Pulmonary artery endothelial cell (primary cell): ENCODE measurements at places on chromosomes 12 and 14.

DNA sequence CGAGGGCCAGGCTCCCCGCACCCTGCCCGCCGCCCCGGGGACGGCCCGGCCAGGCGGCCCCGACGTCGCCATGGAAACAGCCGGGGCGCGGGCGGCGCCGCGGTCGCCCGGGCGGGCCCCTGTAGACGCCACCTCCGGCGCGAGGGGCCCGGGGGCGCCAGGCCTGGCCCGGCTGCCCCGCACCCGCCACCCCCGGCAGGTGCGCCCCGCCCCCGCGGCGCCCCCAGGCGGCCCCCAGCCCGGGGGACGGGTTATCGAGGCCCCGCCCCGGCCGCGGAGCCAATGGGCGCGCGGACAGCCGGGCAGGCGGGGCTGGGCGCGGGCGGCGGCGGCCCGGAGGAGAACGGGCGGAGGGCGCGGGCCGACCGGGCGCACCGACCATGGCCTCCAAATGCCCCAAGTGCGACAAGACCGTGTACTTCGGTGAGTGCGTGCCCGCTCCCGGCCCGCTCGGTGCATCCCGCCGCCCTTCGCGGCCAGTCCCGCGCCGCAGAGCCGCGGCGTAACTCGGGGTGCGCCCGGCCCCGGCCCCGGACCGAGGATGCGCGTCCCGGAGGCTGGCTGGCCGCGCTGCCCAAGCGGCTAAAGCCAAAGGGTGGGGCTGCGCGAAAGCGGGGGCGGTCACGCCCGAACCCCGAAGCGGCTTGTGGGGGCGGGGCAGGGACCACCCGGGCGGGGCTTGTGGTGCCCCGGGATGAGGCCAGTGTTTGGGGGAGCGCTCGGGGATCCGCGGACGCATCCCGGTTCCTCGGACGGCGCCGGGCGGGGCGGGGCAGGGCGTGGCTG, at the start of gene CRIP2:
TSS of gene CRIP2 (plus strand) at position 339 of the 786 bp plus-strand sequence. CDS start at position 381, 42 bp downstream.
- DNase-seq, result no peak

DNA sequence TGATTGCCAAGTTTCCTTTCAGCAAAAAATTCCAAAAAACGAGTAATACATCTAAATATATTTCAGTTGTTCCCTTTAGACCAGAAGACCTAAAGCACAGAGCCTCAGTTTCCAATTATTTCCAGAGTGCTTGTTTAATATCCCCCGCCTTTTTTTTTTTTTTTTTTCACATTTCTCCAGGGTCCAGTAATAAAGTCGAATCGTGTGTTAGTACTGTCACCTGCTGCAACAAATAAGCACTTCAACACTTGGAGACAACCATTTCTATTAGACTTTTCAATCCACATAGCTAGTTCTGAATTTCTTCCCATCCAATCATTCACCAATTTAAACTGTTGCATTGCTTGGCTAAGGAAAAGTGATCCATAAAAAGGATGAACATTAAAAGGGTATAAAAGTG, 13.6 kb downstream of the PDE6H start:
- no peak for DNase-seq

GRCh38 chr14:64654246-64654900, 49.9 kb upstream of the PLEKHG3 start:
- DNase-seq, result peak; percentile 13

DNA sequence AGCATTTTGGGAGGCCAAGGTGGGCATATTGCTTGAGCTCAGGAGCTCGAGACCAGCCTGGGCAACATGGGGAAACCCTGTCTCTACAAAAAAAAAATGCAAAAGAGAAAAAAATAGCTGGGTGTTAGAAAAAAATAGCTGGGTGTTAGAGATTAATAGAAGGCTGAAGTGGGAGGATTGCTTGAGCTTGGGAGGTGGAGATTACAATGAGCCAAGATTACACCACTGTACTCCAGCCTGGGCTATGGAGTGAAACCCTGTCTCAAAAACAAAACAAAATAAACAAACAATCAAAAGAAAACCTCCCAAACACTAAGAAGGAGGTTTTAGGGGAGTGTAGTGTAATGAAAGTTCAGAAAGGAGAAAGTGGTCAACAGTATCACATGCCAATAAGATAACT, 202.1 kb downstream of the FLRT2 start:
- no peak for DNase-seq

GRCh38 chr14:95504135-95505029, 12.1 kb downstream of the SYNE3 start:
- no peak for DNase-seq

- DNase-seq, result no peak
These were observed 268.2 kb downstream of the SNAPC1 start for GRCh38 chr14:62030387-62030786.

- DNase-seq, result no peak
These were observed 5.7 kb upstream of the NKX2-8 start for GRCh38 chr14:36588119-36588518.

DNA sequence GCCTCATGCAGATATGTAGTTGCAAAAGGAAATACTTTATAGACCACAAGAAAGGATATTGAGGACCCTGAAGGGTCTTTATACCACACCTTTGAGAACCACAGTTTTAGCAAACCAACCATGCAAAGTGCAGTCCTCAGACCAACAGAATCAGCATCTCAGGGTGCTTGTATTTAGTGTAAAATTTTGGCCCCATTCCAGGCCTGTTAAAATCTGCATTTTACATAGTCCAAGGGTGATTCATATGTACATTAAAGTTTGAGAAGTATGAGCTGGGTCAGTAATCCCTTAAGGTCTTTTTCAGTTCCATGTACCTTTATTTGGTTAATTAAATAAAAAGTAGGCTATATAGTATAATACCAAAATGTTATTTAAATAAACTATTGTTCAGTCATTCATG, 91.2 kb downstream of the WNK1 start:
- DNase-seq, result no peak

DNA sequence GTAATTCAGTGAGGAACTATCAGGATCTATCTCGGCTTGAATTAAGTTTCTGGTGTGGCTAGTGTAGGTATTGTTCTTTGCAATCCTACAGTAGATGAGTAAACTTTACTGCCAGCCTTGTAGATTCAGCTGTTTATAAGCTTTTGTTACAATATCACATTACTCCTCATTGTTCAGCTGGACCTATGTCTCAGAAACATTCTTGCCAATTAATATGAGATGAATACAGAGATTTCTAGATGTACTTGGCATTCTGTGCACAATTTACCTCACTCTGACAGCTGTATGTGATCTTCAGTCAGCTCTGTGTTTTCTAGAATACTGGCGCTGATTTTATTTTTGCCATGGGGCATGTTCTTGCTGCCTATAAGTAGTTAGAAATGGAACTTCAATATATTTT, 55.7 kb downstream of the METTL25 start:
- DNase-seq, result no peak

DNA sequence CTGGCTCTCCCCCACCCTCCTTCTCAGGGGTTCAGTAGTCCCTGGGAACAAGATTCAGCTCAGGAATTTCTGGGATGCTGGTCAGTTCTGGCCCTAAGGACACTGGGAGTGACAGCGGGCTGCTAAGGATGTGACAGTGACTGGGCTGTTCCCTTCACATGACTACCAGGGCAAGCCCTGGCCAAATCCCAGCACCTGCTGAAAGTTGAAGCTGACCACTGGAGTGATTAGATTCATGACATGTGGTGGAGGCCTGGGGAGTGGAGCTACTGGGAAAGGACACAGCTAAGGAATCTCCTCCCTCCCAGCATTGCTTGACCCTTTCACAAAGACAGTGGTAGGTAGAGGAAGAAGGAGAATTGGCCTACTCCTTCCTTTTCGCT, 204.9 kb downstream of the DAD1 start:
- no peak for DNase-seq

GRCh38 chr12:89693639-89694202, 14.9 kb downstream of the ATP2B1 start:
- no peak for DNase-seq

DNA sequence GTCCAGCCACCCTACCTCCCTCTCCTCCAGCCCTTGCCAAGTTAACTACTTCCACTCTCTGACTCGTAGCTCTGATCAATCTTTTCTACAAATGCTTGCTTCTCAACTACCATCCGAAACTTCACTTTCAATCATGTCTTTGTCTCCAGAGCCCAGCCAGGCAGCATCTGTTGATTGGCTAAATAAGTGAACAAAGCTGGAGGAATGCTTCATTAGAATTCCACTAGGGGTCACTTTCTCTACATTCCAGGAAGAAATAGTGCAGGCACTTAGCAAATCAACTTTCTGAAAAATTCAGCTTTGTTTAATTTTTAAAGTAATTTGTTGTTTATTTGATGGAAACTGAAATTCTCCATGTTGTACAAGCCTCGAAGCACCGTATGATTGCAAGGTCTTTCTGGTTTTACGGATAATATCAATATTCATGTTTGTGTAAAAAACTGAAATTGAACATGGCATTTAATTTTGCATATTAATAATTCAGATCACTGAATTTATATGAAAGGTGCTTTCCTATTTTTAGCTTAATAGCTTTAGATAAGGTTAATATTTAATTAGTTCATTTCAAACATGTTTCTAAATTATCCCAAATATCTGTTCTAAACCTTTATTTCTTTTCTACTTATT, 32.4 kb upstream of the HELB start:
- no peak for DNase-seq

- DNase-seq, result no peak
These were observed 16.7 kb downstream of the DCAF4 start for GRCh38 chr14:72942934-72943333.

DNA sequence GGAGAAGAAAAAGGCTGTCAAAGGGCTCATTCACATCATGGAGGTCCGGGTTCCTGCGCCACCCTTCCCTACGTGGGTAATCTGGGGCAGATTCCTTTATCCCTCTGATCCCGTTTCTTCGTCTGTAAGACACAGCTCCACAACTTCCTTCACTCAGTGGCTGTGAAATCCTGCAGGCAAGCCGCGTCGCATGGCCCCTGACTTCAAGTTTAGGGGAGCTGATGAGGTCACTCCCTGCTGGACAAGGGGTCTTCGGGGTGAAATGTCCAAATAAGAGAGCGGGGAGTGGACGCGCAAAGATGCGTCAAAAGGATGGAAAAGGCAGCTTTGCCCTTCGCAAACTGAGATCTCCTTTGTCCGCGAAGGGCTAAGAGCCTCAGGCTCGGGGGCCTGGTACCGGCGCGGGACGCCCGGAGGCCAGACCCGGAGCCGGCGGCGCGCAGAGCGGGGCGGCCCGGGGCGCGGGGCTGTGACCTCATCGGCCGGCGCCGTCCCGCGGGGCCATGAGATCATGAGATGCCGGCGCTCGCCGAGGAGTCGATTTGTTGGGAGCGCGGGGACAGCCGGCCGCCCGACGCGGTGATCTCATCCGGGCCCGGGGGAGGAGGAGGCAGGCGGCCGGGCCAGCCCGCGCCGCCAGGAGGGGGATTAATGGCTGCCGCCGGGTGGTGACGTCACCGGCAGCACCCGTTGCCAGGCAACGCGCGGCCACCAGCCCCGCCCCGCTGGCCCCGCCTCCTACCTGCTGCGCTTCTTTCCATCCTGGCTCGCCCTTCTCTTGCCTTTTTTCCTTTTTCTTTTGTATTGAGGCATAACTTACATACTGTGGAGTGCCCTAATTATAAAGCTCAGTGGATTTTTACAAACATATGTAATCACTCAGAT, 62.1 kb downstream of the HRK start:
- peak; percentile 67 for DNase-seq

GRCh38 chr12:78191611-78192010, 360.9 kb downstream of the NAV3 start:
- no peak for DNase-seq

GRCh38 chr14:55697414-55697861, 117.4 kb downstream of the KTN1 start:
- DNase-seq, result no peak

- no peak for DNase-seq
These were observed 44.5 kb upstream of the AMN1 start for GRCh38 chr12:31773223-31773750.

DNA sequence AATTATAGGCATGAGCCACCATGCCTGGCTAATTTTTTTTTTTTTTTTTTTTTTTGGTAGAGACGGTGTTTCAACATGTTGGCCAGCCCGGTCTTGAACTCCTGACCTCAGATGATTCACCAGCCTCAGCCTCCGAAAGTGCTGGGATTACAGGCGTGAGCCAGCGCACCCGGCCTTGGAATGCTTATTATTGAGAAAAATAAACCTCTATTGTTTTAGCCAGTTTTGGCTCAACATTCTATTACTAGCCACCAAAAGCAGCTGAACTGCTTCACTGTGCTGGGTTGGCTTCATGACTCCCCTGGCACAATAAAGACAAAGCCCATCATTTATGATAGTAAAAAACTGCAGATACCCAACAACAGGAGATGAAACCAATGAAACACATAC, 93.5 kb upstream of the CEP83 start:
- DNase-seq, result no peak

DNA sequence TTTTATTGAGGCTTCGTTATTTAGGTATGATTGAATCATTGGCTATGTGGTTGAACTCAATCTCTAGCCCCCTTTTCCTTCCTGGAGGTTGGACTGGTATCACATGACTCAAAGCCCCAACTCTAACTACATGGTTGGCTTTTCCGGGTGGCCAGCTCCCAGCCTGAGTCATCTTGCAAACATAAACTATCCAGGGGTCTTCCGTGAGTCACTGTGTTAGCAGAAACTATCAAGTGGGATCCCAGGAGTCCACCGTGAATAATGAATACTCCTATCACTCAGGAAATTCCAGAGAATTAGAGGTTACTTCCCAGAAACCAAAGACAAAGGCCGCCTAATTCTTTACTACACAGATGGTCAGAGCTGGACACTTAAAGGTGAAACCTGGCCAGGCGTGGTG, 19.7 kb upstream of the PLEKHD1 start:
- DNase-seq, result peak; percentile 87

DNA sequence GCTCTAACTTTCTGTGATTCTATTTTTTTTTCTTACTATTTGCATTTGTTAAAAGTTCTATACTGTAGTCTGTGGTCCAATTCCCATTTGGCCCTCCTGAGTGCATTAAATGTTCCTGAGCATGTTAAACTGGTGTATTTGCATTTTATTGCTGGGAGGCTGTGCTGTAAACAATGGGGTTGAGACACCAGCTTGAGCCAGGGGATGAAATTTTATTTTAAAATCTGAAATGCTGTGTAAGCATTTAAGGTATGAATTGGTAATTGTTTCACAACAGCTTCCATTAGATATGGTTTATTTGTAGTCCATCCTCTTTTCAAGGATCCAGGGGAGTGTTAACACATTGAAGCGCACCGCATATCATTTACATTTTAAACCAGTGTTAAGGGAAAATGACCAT, 89.9 kb upstream of the RFX4 start:
- DNase-seq, result no peak

DNA sequence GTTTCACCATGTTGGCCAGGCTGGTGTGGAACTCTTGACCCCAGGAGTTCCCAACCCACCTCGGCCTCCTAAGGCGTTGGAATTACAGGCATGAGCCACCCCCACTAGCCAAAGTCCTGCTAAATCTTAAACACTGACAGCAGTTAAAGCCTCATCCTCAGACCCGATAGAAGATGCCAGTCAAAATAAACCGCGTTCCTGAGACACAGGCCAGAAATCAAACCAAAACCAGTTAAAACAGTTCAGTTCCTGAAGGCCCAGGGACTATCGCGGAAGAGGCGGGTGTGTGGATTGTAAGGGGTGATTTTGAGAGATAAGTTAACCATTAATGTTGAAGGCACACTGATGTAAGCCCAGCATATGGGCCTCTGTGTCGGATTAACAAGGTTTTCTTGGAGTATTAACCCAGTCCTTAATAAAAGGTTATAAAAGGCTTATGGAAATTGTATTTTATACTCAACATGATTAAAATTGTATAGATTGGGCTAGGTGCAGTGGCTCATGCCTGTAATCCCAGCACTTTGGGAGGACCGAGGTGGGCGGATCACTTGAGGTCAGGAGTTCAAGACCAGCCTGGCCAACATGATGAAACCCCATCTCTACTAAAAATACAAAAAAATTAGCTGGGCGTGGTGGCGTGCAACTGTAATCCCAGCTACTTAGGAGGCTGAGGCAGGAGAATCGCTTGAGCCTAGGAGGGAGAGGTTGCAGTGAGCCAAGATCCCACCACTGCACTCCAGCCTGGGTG, 18.7 kb upstream of the CDCA4 start:
- no peak for DNase-seq
